ENCODE measurements at places on chromosomes 6 and 20. TPM values are rescaled to one million over a fixed set of nuclear protein-coding genes. Genes with fewer than 3 reads are reported as not detected.

Gene ADNP
- total RNA-seq, result 37.2 TPM

Gene HMGCLL1
- not detected for total RNA-seq

Gene POU5F1
- total RNA-seq, result 1.7 TPM

Gene MATN4
- total RNA-seq, result 0.13 TPM

Gene TMEM242
- 1.7 TPM for total RNA-seq

Gene FITM2
- total RNA-seq, result 6.7 TPM

Gene TRIM10
- total RNA-seq, result 2.1 TPM

Gene SMOC2
- not detected for total RNA-seq

Gene HLA-DOA
- total RNA-seq, result 0.03 TPM

Gene ADTRP
- total RNA-seq, result 0.83 TPM

Gene TNNC2
- 0.15 TPM for total RNA-seq

Gene THEMIS
- total RNA-seq, result not detected

Gene TNXB
- total RNA-seq, result 0.03 TPM

Gene TSPO2
- total RNA-seq, result not detected

Gene FERMT1
- total RNA-seq, result 72.0 TPM

Data from HT-29 (cell line).